SK-N-SH treated with all-trans-retinoic acid at 6 μM for 48 hours (cell line): ENCODE measurements at places on chromosomes 1 and 21.

GRCh38 chr1:154837672-154838171, 32.4 kb downstream of the KCNN3 start:
- ATAC-seq: no peak

DNA sequence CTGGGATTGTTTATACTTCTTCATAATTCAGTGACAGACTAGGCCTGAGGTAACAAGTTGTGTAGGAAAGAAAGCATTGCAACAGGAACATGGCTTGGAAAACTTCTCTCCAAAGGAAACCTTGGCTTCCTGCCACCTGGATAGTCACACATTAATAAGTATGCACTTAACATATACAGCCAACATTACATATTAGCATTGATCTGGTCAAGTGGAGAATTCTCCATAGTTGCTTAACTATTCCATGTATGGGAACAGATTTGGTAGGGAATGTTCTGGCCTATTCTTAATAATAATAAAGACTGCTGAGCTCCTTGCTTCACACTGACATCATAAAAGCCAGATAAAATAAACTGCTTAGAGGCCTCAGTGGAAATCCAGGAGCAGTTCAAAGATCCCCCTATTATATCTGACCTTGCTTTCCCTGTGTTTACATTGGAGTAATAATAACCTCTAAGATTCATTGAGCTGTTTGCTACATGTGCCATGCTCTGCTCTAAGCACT, 27.2 kb upstream of the NFIA start:
- ATAC-seq: no peak

DNA sequence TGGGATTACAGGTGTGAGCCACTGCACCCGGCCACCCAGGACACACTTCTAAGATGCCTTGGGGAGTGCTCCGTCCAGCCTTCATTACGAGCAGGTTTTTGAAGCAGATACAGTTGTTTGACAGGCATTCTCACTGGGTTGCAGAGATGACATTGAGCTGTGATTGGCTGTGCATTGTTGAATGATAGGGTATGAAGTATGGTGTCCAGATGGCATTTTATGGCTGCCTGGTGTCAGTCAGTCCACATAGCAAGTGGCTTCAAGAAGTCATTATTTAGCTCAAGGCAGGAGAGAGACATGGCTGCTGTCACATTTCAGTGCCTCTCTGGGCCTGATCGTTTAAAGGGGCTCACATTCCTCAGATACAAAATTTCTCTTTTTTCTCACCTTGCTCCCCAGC, 14.8 kb upstream of the PADI2 start:
- ATAC-seq: no peak

GRCh38 chr1:90706437-90707362, 10.4 kb downstream of the BARHL2 start:
- ATAC-seq: peak; percentile 79

DNA sequence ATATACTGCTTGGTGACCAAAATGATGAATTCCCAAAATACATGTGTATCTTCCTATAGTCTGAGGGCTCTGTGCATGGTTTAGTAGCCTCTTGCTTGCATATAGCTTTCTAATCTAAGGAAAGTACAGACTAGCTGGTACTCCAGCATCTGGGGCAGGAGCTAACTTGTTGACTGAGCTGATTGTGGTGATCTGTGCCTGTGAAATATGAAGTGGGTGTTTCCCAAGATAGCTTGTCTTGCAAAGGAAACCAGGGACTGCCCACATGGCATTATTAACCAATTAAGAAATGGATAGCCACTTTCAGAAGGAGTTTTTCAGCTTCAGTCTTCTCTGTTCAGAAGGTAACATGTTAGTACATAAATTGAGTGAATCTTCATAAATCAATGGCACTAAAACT, 219.8 kb downstream of the NEGR1 start:
- no peak for ATAC-seq

GRCh38 chr1:113818578-113818977, 6.3 kb upstream of the RSBN1 start:
- no peak for ATAC-seq

DNA sequence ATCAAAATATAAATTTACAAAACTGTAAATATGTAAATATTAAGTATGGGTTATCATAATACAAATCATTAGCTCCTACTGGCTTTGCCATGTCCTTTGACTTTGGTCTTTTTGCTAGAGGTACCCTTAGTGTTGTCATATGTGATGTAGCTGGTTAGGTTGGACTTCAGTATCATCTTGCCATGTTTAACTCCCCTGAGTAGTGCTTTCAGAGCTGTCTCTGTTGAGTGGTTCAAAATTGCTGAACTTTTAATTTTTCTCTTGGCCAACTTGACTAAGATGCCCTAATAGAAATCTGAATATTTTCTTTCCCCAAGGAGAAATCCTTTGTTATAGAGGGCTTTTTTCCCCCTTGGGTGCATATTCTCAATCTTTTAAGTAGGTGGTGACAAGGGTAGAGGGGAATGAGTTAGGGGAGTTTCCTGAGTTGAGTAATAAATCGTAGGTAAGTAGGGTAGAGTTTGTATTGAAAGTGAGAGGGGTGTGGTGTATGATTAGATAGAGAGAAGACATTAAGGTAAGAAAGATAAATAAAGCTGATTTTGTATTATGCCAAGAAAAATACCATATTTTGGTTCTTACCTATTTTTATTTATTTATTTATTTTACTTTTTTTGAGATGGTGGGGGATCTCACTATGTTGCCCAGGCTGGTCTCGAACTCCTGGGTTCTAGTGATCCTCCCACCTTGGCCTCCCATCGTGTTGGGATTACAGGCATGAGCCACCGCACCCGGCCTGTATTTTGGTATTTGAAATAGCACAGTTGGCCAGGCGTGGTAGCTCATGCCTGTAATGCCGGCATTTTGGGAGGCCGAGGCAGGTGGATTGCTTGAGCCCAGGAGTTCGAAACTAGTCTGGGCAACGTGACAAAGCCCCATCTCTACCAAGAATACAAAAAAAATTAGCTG, 21.8 kb downstream of the RPRD2 start:
- no peak for ATAC-seq

- no peak for ATAC-seq
Measured at GRCh38 chr1:36590771-36591170, 108.1 kb upstream of the CSF3R start.

DNA sequence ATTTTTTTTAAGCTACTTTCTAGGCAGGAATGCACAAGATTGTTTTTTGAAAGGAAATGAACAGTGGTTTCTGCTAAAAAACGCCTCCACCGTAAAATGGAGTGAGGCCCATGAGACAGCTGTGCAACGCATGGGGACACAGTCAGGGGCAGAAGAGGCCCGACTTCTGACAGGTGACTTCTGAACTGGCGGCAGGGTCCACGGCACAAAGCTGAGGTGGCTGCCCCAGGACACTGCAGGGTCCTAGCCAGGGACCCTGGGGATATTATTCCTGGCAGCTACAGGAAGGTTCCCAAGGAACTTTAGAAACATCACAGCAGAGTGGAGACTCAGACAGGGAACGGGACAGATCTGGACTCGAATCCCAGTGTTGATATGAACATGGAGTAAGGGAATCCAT, 75.1 kb downstream of the SIM2 start:
- ATAC-seq: no peak

GRCh38 chr1:151327903-151328674, 873 bp upstream of the PI4KB start:
- ATAC-seq: no peak; the same call in 2 of the 3 replicates

GRCh38 chr1:9874959-9875635, 35.0 kb downstream of the CTNNBIP1 start:
- ATAC-seq: peak; percentile 86

- no peak for ATAC-seq
Measured at GRCh38 chr1:64537942-64538341, 68.0 kb downstream of the CACHD1 start.

DNA sequence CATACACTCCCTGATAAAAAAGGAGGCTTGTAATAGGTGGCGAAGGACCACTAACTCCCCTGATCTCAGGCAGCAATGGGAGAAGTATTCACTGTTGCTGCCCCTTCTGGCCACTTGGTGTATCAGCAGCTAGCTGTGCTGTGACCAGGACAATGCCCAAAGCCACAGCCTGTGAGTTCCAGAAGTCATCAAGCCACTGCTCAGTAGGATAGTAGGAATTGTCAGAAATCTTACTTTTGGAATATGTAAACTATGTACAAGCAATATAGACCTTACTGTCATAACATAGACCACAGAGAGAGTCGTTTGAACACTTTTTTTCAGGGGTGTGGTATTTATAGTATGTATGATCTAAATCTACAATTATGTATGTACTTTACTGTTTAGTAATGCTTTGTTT, 248.3 kb upstream of the CAMK1G start:
- ATAC-seq: peak; percentile 98

GRCh38 chr1:244918421-244919319, 54.3 kb upstream of the HNRNPU start:
- peak; percentile 78 for ATAC-seq

DNA sequence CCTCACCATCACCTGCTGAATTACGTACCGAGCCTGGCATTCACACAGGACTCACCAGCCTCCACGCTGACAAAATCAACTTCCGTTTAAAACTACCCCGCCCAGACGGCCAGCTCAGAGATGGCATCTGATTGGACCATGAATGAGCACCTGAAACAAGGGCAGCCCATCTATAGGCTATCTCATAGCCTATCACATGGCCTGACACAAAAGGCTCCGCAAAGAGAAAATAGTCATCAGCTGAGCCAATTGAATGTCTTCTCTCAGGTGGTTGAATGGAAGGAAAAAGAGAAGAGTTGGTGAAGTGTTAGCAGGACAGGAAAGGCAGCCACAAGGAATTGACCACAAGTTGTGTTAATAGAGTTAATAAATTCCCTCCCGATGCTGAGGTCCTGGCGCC, 50.6 kb upstream of the ZC3H12A start:
- no peak for ATAC-seq

DNA sequence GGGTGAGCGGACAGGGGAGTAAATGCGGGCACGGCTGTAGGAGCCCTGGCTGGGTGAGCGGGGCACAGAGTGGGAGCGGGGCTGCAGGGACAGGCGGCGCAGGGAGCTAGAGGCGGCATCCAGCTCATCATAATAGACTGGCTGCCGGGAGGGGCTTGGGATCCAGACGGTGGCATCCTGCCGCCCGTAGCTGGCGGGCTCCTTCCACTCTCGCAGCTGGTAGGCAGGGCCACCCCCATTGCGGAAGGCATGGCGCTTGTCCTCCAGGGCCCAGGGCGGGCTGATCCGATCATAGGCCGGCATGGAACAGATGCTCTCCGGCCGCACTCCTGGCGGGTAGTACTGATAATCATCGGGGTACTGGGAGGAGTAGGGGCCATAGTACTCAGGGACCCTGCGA, 43.7 kb upstream of the GOLT1A start:
- ATAC-seq: no peak

GRCh38 chr1:200346700-200347099, 63.1 kb downstream of the ZNF281 start:
- ATAC-seq: no peak

DNA sequence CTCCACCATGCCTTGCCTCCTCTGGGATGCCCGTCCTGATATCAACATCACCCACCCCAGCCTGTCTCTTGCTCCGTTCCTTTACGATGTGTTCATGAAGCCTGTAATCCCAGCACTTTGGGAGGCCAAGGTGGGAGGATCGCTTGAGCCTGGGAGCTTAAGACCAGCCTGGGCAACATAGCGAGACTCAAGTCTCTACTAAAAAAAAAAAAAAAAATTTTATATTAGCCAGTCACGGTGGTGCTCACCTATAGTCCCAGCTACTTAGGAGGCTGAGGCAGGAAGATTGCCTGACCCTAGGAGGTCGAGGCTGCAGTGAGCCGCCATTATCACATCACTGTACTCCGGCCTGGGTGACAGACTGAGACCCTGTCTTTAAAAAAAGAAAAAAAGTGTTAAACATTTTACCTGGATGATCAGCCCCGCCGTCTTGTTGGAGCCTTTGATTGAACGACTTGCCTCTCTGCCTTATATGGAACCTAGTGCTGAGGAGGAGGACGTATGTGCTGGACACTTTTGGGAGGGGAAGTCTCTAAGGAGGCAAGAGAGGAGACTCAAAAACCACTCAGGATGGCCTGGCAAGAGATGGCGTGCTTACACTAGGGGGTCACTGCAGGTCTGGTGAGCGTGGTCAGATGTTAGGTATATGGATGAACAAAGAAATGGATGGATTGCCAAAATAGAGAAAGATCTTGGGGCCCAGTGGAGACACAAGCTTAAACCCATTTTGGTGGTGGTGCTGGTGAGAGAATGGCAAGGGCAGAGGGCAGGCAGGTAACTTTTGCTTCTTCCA, 80.5 kb upstream of the IFFO2 start:
- no peak for ATAC-seq

- ATAC-seq: no peak
Measured at GRCh38 chr1:27816921-27817630, 13.5 kb upstream of the PPP1R8 start.

- ATAC-seq: peak; percentile 90
Measured at GRCh38 chr1:244361764-244362473, 89.8 kb downstream of the ADSS2 start.

GRCh38 chr21:15775291-15775690, 45.5 kb downstream of the USP25 start:
- no peak for ATAC-seq

DNA sequence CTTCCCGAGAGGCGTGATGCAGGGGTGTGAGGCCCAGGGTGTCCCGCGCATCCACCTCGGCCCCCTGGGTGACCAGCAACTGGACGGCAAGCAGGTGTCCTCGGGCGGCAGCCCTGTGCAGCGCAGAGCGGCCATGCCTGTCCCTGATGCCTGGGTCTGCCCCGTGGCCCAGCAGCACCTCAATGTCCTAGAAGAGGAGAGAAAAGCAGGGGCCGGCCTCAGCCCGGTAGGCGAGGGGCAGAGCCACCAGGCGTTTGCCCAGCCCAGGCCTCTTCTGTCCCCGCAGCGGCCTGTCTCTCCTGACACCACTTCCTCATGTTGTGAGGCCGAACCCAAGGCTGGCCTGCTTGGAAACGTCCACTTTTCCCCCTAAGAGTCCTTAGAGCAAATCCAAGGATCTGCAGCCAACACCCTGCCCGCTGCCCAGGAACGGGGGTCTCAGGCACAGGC, 1.7 kb downstream of the ANKRD65 start:
- no peak for ATAC-seq

DNA sequence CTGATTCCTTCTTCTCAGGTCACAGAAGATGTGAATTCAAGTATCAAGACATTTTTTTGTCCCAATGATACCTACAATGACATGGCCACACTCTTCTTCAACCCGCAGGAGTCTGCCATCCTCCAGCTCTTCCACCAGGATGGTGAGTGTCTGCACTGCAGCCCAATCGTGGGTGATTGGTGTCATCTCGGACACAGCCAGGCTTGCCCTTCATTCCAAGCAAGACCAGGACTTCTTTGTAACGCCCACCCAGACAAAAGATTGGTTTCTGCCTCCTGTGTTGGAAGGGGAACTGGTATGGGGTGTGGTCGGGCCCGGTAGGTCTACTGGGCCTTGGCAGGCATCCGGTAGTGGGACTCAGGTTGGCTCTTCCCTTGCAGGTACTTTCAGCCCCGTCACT, 14.1 kb downstream of the NPPA start:
- ATAC-seq: no peak

DNA sequence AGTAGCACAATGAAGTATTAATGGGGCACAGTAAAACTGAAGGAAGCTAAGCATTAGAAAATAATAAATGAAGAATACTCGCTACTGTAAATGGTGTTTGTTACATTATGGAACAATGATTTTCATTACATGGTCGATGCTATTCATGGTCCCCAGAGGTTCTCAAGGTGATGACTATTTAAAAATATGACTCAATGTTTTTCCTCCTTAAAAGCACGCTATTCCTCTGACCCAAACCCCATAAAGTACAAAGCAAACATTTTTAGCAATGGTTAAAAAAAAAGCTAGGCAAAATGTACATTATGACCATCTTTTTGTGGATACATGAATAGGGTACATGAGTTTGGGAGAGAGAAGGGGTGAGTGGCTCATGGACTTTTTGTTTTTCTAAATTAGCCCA, 34.3 kb downstream of the VAMP4 start:
- no peak for ATAC-seq
